CD4-positive, CD25-positive, alpha-beta regulatory T cell (primary cell): ENCODE measurements at places on chromosomes 13 and 19.

DNA sequence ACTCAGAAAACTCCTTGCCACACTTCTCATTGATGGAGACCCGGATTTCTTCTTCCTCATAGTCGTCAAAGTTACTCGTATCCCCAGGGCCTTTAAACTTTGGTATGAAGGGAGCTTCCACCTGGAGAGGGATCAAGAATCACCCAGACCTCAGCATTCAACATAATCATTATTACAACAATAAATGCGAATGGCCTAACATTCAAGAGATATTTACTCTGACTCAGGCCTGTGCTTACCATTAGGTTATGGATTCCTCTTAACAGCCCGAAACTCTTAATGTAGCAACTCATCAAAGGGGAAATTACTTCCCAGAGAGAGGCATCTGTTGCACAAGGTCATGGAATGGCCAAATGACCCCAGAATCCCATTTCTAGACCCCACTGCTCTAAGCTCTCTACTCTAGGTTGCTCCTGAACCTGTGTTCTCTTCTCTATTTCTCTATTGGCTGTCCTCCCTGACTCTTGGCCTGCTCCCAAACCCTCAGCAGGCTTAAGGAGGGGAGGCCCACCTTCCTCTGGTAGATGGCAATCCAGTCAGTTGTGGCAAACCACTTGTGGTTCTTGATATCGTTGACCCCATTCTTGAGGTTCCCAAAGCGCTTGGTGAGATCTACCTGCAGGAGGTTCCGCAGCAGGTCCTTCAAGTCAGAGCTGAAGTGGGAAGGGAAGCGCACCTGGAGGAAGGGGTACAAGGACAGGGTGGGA, 2.7 kb upstream of the SAMD1 start:
- no peaks in the 10 kb centered on the region for H3K27me3 ChIP-seq
- no peak overlapping the region for H3K27ac ChIP-seq
- H3K4me3 ChIP-seq: no peak overlapping the region
- no peak for DNase-seq

GRCh38 chr19:40506099-40506498, 39.3 kb downstream of the SPTBN4 start:
- no peak overlapping the region for H3K27ac ChIP-seq
- no peaks in the 10 kb centered on the region for H3K4me1 ChIP-seq
- DNase-seq: no peak
- H3K4me3 ChIP-seq: no peak overlapping the region

- no peak within 1 kb of the TSS for H3K4me3 ChIP-seq
- no peaks in the 10 kb centered on the region for H3K36me3 ChIP-seq
- DNase-seq: no peak
- no peak within 1 kb of the TSS for H3K27ac ChIP-seq
These were observed at the start of gene KCTD15 for GRCh38 chr19:33796164-33796875. Gene KCTD15 (plus strand): TSS chr19:33796870. CDS start chr19:33800455, 3,585 bp downstream.

- H3K27me3 ChIP-seq: no peaks in the 10 kb centered on the region
- H3K36me3 ChIP-seq: no peaks in the 10 kb centered on the region
- no peak overlapping the region for H3K27ac ChIP-seq
- DNase-seq: no peak
- H3K4me1 ChIP-seq: no peaks in the 10 kb centered on the region
These were observed 982.6 kb upstream of the ATXN8OS start for GRCh38 chr13:69124996-69125395.

DNA sequence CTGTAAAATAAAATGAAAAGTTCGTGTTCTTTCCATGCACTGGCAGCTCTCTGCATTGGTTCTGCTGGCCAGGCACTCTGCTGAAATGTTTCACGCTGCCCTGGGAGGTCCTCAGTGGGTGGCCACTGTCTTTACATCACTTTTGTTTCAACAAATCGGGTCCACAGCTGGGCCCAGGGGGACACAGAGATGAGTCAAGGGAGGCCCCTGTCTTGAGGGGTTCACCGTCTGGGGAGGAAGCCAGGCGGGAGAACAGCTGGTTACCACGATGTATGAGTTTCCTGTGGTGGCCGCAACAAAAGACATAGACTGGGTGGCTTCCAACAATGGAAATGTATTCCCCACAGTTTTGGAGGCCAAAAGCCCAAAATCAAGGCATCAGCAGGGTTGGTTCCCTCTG, 5.1 kb upstream of the KLF2 start:
- DNase-seq: no peak
- H3K27ac ChIP-seq: no peak overlapping the region
- no peaks in the 10 kb centered on the region for H3K36me3 ChIP-seq
- no peak overlapping the region for H3K4me3 ChIP-seq
- H3K27me3 ChIP-seq: no peaks in the 10 kb centered on the region

DNA sequence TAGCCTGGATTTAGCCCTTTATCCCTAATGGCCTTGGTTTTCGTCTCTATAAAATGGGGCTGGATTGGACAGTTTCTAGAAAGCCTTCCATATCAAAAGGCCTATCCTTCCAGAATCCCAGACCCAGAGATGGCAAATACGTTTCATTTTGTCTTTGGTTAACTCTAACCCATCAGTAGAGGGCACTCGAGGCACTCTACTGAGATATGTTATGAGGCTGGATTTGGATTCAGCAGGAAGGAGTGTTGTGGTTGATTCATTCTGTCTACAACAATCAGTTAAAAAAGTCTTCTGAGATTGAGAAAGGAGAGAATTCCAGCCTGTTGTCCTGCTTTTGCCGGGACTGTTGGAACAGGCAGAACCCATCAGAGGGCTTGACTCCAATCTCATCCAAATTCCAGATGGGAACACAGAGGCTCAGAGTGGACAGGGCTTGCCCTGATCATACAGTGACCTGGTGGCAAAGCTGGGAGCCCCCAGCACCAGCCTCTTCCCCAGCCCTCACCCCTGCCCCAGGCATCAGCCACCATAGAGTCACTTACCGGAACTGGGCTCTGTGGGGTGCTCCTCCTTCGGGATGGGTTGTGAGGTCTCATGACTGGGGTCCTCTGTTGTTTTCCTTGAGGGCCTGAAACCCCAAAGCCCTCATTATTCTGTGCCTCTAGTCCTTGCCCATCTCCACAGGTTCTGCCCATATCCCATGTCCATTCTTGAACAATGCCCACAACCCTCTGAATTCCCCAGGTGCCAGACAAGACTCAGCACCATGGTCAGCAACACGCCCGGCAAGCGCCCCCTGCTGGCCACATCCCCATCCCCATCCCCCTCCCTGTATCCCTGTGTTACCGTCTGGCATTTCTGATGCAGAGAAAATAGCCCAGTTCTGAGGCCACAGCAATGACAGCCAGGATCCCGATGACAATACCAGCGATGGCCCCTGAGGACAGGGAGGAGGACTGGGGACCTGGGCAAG, 12.3 kb upstream of the ZNF180 start:
- H3K4me1 ChIP-seq: no peaks in the 10 kb centered on the region
- no peaks in the 10 kb centered on the region for H3K36me3 ChIP-seq
- no peak for DNase-seq
- no peak overlapping the region for H3K27ac ChIP-seq

DNA sequence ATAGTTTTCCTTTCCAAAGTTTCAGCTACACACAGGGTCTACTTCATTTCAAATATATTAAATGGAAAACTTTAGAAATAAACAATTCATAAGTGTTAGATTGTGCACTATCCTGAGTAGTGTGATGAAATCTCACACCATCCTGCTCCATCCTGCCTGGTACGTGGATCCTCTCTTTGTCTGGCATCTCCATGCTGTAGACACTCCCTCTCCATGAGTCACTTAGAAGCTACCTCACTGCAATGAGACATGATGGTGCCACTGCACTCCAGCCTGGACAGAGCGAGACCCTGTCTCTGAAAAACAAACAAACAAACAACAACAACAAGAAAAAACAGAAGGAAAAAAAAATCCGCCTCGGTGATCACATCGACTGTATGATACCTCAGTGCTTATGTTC, 191.8 kb downstream of the PCCA start:
- no peak overlapping the region for H3K4me3 ChIP-seq
- no peak overlapping the region for H3K27ac ChIP-seq
- H3K27me3 ChIP-seq: no peaks in the 10 kb centered on the region
- no peak for DNase-seq
- H3K4me1 ChIP-seq: no peaks in the 10 kb centered on the region

DNA sequence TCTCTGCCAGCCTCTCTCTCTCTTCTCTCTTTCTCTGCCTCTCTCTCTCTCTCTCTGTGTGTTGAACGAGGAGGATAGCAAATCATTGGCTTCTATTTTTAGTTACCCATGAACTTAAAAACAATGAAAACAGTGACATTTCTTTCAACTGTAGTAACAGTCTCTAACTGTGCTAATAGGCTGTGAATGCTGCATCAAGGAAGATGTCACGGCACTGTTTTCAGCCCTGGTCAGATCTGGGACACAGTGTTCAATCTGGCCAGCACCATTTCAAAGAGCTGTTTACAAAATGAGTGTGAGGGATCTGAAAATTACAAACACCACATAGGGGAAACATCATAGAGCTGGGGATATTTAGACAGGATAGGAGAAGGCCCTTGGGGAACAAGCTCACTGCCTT, 717.0 kb downstream of the FGF9 start:
- H3K4me3 ChIP-seq: no peak overlapping the region
- no peak for DNase-seq
- no peak overlapping the region for H3K27ac ChIP-seq
- H3K4me1 ChIP-seq: no peaks in the 10 kb centered on the region

- no peaks in the 10 kb centered on the region for H3K4me1 ChIP-seq
- DNase-seq: no peak
- H3K27ac ChIP-seq: no peak overlapping the region
These were observed 417.8 kb upstream of the DACH1 start for GRCh38 chr13:72284791-72285190.

DNA sequence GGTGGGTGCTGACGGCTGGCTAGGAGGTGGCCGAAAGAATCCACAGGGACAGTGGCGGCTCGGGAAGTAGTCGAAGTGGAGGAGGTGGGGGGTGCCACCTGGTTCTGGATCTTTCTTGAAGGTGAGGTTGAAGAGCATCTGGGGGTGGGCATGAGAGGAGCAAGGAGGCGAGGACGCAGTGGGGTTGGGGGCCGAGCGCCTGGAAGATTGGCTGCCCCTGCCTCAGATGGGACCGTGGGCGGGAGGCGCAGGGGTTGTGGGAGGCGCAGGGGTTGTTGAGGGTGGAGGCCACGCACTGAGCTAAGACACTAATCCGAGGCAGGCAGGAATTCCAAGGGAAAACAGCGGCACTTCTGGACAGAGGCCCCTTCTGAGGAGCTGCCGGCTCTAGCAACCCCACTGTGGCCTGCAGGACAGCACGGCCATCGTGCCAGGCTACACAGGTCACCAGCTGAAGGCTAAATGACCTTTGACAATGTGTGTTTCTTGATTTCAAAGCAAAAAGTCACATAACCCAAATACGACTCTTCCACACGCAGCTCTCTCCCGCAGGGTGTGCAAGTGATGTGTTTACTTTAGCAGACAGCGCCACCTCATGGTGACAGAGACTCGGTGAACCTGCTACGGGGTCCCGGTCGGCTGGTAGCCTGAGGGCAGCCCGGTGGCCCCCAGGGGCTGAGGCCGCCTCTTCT, 44.1 kb upstream of the RANBP3 start:
- peak; percentile 78 for DNase-seq
- H3K36me3 ChIP-seq: no peaks in the 10 kb centered on the region
- H3K27me3 ChIP-seq: no peaks in the 10 kb centered on the region
- H3K4me3 ChIP-seq: no peak overlapping the region

- no peak overlapping the region for H3K4me3 ChIP-seq
- no peaks in the 10 kb centered on the region for H3K27me3 ChIP-seq
- no peak for DNase-seq
- peaks cover 88% of the 10 kb centered on the region for H3K36me3 ChIP-seq
These were observed 12.2 kb upstream of the CCDC97 start for GRCh38 chr19:41297628-41298347.

DNA sequence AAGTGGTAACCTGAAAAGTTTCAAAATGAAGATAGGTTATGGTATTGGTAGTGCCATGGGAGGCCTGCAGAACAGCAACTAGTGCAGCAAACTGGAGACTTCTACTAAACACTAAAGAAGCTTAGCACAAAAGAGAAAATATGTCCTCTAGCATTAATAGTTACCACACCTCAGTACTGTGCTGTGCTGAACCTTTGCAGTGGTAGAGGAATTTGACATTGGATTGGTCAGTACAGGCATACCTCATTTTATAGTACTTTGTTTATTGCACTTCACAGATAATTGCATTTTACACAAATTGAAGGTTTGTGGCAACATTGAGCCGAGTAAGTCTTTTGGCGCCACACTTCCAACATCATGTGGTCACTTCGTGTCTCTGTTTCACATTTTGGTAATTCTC, 40.4 kb downstream of the ZMYM2 start:
- DNase-seq: no peak
- H3K27me3 ChIP-seq: no peaks in the 10 kb centered on the region
- H3K4me3 ChIP-seq: no peak overlapping the region
- peaks cover 53% of the 10 kb centered on the region for H3K36me3 ChIP-seq
- peaks cover 7% of the 10 kb centered on the region for H3K4me1 ChIP-seq

- H3K27ac ChIP-seq: no peak overlapping the region
- no peak overlapping the region for H3K4me3 ChIP-seq
- H3K27me3 ChIP-seq: no peaks in the 10 kb centered on the region
- no peak for DNase-seq
These were observed 11.4 kb downstream of the MBNL2 start for GRCh38 chr13:97233499-97233898.

DNA sequence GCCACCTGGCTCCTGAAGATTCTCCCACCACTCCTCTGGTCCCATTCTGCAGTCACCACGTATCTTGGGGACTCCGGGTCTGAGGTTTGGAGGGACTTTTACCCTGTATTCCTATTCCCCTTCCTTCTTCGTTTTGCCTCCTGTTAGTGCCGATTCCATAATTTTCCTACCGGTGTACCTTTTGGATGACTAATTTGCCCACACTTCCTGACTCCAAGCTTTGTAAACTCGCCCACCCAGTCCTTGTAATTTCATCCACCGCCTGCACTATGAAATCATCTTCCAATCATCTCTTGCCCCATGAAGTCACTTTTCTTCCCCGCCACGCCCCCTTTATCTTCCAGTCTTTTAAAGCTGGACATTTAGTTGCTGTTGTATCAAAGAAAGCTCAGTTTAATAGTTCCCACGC, 572 bp downstream of the UCHL3 start:
- DNase-seq: peak; percentile 10
- H3K4me1 ChIP-seq: peaks cover 27% of the 10 kb centered on the region
- H3K27ac ChIP-seq: peak overlapping the region; percentile 80
- H3K4me3 ChIP-seq: peak overlapping the region; percentile 97
- H3K27me3 ChIP-seq: no peaks in the 10 kb centered on the region

DNA sequence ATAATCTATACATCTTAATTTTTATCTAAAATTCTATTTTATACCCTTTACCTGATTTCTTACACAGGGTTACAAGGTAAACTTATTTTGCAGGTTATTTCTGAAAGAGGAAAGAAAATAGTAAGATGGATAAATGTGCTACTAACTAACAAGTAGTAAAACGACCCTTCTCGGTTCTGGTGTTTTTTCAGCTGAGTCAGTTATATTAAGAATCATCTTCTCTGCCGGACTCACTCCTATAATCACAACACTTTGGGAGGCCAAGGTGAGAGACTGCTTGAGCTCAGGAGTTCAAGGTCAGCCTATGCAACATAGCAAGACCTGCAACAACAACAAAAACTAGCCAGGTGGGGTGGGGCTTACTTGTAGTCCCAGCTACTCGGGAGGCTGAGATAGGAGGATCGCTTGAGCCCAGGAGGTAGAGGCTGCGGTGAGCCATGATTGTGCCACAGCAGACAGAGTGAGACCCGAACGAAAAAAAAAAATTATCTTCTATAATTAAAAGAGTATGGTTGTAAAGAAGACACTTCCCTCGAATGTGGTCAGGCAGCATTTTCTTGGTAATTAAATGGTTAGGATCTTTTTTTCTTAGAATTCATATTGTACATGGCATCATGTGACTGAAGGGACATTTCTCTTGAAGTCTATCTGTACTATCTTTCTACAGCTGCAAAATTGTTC, 27.9 kb upstream of the RCBTB2 start:
- no peak for DNase-seq
- no peaks in the 10 kb centered on the region for H3K27me3 ChIP-seq
- H3K27ac ChIP-seq: peak overlapping the region; percentile 62
- H3K4me1 ChIP-seq: peaks cover 35% of the 10 kb centered on the region
- H3K4me3 ChIP-seq: peak overlapping the region; percentile 81
- no peaks in the 10 kb centered on the region for H3K36me3 ChIP-seq
